ENCODE measurements at places on chromosomes 6 and 20.

GRCh38 chr6:160260803-160261450 is 2.3 kb upstream of the SLC22A2 start:
- DNase-seq: no peak

DNA sequence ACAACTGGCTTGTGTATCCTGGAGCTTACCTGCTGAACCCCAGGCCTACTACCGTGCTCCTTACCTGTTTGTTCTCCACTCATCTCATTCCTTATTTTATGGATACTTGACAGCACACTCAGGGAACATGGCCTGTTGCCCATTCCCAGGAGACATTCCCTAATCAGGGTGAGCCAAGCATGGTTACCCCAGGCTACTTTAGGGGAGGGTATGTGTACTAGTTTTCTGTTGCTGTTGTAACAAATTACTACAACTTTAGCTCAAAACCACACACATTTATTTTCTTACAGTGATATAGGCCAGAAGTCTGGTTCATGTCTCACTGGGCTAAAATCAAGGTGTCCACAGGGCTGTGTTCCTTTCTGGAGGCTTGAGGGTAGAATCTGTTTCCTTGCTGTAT is 15.0 kb upstream of the TRAM2 start:
- no peak for DNase-seq

DNA sequence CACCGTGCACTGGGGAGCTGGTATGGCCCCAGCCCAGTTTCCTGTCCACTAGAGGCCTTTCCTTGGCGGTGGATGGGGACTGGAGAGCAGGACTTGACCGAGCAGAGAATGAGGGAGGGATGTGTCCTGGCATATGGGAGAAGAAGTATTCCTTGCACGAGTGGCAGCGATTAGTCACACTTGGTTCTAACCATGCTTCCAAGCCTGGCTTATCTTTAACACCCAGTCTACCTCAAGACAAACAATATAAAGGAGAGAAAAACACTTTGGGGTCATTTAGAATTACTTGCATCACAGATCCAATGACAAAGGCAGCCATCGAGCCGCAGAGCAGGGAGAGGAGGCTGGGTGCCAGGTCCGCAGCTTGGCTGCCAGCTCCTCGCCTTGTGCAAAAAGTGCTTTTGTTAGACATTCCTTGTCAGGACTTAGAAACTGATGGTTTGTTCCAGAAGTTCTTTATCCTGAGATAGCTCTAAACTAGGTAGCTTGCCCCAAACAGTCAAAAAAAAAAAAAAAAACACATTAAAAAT is 214.9 kb upstream of the GMDS start:
- no peak for DNase-seq

DNA sequence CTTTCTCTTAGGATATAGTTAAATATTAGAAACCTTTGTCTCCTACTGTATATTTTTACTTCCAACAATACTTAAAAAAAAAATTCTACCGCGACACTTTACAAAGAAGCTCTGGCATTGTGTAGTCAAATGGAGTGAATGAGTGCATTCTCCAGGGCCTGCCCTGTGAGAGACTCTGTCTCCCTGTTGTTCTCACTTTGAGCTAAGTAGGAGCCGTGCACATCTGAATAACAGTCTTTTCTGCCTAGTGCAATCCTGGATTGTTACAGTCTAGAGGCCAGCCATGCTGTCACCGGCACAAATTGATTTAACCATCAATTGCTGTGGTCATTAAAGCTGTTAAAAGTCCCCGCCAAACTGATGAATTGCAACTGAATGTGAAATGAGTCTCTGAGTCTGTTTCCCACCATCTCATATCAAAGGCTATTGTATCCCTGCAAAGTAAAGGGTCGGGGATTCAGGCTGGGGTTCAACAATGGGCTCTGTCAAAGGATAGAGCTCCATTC is 156.0 kb downstream of the RFPL4B start:
- no peak for DNase-seq

- DNase-seq: no peak
Measured at GRCh38 chr6:122568797-122569221, 41.4 kb upstream of the PKIB start.

- no peak for DNase-seq
Measured at GRCh38 chr6:44489910-44490604, 102.6 kb downstream of the CDC5L start.

GRCh38 chr6:154226461-154226860 is 130.1 kb downstream of the IPCEF1 start:
- no peak for DNase-seq

DNA sequence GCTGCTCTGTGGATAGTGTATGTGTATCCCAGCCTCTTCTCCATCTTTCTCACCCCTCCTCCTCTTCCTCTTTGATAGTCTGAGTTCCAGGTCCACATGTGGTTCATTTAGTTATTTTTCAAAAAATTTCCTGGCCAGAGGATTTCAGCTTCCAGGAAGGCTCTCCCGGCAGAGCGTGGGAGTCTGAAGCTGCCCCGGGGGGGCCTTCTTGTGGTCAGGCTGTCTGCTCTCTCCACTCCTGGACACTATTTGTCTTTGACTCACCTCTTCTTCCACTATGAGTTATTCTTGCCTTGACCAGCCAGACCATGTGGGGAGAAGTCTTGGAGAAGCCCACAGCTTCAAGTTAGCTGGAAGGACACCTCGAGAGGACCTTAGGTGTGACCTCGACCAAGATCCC is 258.8 kb downstream of the CDC5L start:
- no peak for DNase-seq

Data from GM18507 (cell line).